Chondrocyte (in vitro differentiated cells): ENCODE measurements at places on chromosomes 4 and X. TPM values are rescaled to one million over a fixed set of nuclear protein-coding genes. Genes with fewer than 3 reads are reported as not detected.

Gene CCDC120
- total RNA-seq: 6.9 to 7.7 TPM (median 7.3 TPM) in 3 replicates

Gene KCNE5
- total RNA-seq: 0.56 to 0.85 TPM (median 0.62 TPM) in 3 replicates

Gene FAM90A26
- not detected in 3 replicates for total RNA-seq

DNA sequence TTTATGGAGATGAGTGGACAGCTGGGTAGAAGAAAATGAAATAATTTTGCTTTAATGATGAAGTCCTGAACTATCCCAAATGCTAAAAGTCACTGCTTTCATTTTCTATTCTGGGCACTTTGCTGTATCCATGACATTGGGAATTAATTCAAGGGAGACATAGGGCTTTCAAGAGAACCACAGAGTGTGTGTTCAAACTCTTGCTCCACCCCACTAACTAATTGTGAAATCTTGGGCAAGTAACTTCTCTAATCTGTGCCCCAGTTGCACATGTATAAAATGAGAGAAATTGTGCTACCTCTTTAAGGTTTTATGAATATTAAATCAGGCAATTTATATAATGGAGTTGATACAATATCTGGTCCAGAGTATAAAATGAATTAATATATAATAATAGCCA lies 1422.0 kb downstream of the ADGRL3 start:
- no peak for DNase-seq

DNA sequence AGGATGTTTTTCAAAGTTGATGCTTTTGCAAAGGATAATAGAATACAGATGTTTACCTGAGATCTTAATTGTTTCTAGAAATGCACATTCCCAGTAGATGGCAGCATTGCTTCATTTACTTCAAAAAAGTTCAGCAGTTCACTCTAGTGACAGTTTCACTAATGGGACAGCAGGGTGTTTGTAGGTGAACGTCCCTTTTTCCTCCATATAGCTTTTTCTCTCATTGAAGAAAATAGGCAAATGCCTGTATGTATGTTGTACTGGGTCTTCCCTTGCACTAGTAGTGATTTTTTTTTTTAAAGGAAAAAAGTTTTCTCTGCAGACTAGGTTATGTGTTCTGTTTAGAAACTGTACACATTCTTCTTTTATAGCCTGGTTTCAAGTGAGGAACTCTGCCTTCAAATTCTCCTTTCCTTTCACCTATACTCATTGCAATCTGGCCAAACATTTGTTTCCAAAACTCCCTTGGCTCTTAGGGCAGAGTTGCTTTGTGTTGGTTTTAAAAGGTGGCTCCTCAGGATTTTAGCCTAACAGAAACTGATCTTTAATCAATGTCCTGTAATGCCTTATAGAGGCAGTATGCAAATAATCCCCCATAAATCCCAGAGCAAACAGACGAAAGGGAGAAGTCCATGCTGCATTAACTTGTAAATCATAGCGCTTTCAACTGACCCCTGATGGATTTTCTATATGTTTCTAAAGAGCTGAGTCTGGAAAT lies 86.3 kb downstream of the EGF start:
- DNase-seq: no peak
